ENCODE measurements at places on chromosomes 7 and 10. TPM values are rescaled to one million over a fixed set of nuclear protein-coding genes. Genes with fewer than 3 reads are reported as not detected.

DNA sequence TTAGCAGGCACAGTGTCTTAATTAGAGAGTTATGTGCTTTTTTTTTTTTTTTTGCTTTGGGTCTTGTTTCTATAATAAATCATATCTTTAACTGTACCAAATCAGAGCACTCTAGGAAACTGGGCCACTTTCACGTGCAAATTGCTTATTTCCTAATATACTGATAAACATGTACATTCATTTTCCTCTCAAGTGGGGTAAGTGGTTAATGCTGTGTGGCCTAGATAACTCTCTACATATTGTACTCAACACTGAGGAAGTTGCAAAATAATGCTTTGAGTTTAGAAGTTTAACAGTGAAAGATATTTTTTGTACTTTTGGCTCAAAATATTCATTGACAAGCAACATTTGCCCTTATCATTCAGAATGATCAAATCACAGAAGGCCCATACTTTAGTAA, 115.9 kb upstream of the IFRD1 start:
- DNase-seq = no peak

GRCh38 chr7:80134536-80135308, at the start of gene GNAI1:
GNAI1 (plus strand) TSS chr7:80134831; CDS start chr7:80135161, 330 bp downstream.
- DNase-seq = peak; percentile 57

DNA sequence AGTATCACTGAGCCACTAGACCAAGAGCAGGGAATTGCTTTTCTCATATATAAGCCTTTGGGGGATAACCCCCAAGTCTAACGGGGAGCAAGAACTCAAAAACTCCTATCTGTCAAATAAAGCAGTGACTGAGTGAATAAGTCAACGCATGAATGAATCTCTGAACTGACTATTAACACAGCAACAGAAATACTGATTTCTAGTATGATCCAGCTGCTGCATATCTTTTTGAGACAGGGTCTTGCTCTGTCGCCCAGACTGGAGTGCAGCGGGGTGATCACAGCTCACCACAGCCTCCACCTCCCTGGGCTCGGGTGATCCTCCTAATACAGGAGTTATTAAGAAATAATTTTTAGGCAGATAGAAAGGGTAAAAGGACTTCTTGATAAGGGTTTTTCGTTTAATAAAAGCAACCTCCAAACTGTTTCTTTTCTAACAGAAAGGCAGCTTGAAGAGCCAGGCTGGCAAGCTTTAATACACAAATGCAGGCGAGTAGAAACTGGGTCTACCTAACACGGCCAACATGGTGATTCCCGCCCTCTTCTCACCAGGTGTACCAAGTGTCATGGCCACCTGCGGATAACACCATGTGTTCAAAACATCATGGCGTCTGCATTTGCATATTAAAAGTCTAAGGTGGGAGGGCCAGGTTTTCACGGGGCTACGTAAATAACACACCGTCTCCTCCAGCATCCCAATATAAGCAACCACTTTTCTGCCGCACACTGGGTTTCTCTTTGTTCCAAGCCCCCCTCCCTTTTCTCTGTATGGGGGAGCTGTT, 631.9 kb downstream of the PARD3 start:
- no peak for DNase-seq

GRCh38 chr7:137789215-137789882, 57.4 kb downstream of the DGKI start:
- peak; percentile 51 for DNase-seq

- no peak for DNase-seq
Measured at GRCh38 chr7:111384065-111384891, 178.0 kb downstream of the IMMP2L start.

GRCh38 chr7:139490130-139490529, 6.7 kb upstream of the KLRG2 start:
- DNase-seq = no peak

The FRMPD2 gene
- total RNA-seq = 5.5 TPM

DNA sequence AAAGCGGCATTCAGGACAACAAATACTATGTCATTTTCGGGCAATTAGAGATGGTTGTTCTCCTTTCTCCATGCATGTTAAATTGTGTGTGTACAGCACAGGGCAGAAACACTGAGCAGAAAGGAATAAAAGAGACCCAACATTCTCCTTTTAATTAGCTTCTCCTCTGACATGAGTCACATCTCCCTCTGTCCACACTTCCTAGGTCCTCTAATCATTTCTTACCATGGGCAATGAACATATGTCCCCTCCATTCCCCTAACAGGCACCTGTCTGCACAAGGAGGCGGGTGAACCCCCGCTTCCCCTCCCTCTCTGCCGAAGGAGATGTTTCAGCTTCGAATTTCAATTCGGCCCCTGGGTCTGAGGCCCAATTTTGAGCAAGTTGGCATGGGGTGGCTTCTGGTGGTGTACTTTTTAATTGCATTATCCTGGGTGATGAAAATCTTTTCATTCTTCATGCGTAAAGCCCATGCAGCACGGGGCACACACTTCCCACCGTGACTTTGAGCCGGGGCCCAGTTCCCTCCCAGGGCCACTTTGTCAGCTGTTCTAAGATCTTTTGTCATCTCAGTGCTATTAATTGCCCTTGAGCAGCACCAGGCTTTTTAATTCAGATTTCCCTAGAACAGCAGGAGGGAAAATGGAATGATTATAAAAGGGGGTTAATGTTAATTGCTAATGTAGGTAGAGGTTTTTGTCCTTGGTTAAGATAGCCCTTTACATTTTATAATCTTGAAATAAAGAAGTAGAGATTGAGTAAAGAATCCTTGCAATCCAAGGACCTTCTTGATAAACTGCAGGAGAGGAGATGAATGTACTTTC, 219.5 kb upstream of the NRP1 start:
- no peak for DNase-seq

GRCh38 chr7:99576251-99576650, 17.8 kb downstream of the ZNF655 start:
- no peak for DNase-seq

The DLX5 gene
- total RNA-seq = 0.50 TPM

The NFE2L3 gene
- 5.4 TPM for total RNA-seq

The ECD gene
- 28.9 TPM for total RNA-seq

DNA sequence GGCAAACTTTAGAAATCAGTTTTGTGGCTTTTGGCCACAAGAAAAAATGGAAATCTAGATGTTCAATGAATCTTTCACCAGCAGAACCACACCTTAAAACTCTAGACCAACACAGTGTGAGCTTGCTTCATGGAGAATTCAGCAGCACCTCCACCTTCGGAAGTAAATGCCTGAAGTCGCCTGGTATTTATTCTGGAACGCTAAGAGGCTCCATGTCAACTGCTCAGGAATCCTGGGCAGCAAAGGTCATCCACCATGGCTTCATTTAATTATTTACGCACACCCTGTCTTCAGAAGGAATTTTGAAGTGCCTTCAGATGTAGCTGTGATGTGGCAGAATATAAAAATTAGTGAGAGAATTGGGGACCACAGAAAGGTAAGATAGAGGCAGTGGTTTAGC, 167.7 kb downstream of the GFRA1 start:
- no peak for DNase-seq

The SPDYE16 gene
- total RNA-seq = 0.28 TPM

DNA sequence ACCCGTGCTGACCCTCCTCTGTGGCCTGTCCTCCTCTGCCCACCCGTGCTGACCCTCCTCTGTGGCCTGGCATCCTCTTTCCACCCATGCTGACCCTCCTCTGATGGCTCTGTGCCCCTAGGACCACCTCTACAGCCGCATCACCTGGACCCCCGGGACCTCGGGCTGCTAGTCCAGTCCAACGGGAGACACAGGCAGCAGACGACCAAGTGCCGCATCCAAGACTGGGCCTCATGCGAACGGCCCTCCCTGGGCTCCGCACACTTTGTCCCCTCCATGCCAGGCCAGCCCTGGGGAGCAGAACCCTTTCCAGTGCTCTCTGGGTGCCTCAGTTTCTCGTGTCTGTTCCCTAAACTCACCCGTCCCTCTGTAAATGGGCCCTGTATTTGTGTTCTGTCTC, 107.2 kb upstream of the RNF32 start:
- no peak for DNase-seq

The RNLS gene
- total RNA-seq = 8.3 TPM

DNA sequence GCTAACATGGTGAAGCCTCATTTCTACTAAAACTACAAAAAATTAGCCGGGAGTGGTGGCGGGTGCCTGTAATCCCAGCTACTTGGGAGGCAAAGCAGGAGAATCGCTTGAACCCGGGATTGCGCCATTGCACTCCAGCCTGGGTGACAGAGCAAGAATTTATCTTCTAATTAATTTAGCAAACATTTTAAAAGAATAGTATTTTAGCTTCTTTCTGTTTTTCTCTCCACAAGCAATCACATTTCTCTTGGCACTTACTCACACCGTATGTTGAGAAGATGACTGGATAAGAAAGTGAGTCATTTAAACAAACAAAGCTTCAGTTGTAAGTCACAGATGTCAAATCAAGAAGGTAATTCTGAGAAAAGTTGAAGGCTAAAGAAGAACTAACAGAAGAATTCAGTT, 264.0 kb downstream of the ARL4A start:
- no peak for DNase-seq

- peak; percentile 15 for DNase-seq
Measured at GRCh38 chr10:46255801-46256747, 30.7 kb upstream of the ANTXRL start.
